ENCODE measurements at places on chromosomes 1 and 21. TPM values are rescaled to one million over a fixed set of nuclear protein-coding genes. Genes with fewer than 3 reads are reported as not detected.
A peak's percentile ranks its signal among the peaks of the same experiment; 100 is the strongest.

RBM11 gene
- 0.40 TPM for total RNA-seq

- no peak for DNase-seq
- H3K4me3 ChIP-seq = no peak overlapping the region
- H3K36me3 ChIP-seq = no peaks in the 10 kb centered on the region
- peaks cover 38% of the 10 kb centered on the region for H3K27me3 ChIP-seq
Observed at GRCh38 chr1:234212764-234213657, 160.2 kb upstream of the COA6 start.

DNA sequence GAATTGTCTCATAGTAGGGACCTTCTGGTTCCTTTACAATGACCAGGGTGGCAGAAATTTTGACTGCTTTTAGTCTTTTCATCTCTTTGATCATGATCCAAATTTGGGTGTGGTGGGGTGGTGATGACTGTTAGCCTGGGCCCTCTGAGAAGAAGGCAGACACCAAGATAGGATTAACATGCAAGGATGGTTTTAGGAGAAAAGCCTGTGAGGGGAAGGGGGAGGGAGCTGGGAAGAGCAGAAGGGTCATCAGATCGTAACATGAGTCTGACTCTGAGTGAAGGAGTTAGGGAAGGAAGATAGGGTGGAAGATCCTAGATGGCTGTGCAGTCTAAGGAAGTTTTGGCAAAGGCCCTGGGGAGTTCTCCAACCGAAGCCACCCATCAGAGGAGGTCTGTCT is 28.5 kb upstream of the CAMSAP2 start:
- no peaks in the 10 kb centered on the region for H3K27me3 ChIP-seq
- H3K36me3 ChIP-seq = no peaks in the 10 kb centered on the region
- no peak for DNase-seq

CNIH3 gene
- total RNA-seq = 0.76 TPM

DNA sequence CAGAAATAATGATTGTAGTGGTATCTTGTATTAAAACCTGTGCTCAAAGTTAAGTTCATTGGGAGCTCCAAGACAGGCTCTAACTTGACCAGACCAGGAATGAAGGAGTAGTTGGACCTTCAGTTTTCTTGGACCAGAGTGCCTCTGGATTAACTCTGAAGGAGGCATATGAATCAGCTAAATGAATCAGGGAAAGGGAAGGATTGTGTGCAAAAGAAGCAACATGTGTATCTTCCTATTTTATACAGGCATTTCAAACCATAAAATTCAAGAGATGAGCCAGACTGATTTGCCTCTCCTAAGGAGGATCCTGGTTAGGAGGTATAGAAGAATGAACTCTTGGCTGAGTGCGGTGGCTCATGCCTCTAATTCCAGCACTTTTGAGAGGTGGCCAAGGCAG is 71.4 kb downstream of the CC2D1B start:
- H3K36me3 ChIP-seq = no peaks in the 10 kb centered on the region
- H3K4me1 ChIP-seq = no peaks in the 10 kb centered on the region
- no peak overlapping the region for H3K4me3 ChIP-seq
- no peaks in the 10 kb centered on the region for H3K27me3 ChIP-seq
- H3K27ac ChIP-seq = no peak overlapping the region

TMEM51 gene
- total RNA-seq = 2.0 TPM

- no peak for DNase-seq
- no peaks in the 10 kb centered on the region for H3K4me1 ChIP-seq
- peaks cover 11% of the 10 kb centered on the region for H3K27me3 ChIP-seq
- no peaks in the 10 kb centered on the region for H3K36me3 ChIP-seq
- H3K4me3 ChIP-seq = no peak overlapping the region
Observed at GRCh38 chr1:38178216-38178615, 131.6 kb upstream of the POU3F1 start.

- no peak for DNase-seq
- H3K4me3 ChIP-seq = peak overlapping the region; percentile 90
- peaks cover 19% of the 10 kb centered on the region for H3K4me1 ChIP-seq
- H3K27me3 ChIP-seq = no peaks in the 10 kb centered on the region
Observed at GRCh38 chr21:32726839-32727686, 750 bp downstream of the SYNJ1 start.

All from heart right ventricle (tissue), 16 donors.